ENCODE measurements at places on chromosomes 4 and X.
A peak's percentile ranks its signal among the peaks of the same experiment; 100 is the strongest.

DNA sequence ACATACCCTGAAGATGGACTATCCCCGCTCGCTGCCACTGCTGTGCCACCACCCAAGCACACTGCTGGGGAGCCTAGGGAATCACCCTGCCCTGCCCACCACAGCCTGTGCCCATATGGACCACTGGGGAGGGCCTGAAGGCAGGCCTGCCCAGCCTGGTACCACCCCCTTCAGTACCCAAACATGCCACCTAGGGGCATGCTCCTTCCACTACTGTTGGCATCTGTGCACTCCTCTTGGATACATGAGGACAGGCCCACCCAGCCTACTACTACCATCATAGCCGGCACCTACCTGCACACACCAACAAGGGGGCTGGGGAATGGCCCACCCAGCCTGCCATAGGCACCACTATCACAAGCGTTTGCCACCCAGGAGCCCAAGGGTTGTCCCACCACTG, 30.1 kb upstream of the PRDX4 start:
- DNase-seq, result no peak

DNA sequence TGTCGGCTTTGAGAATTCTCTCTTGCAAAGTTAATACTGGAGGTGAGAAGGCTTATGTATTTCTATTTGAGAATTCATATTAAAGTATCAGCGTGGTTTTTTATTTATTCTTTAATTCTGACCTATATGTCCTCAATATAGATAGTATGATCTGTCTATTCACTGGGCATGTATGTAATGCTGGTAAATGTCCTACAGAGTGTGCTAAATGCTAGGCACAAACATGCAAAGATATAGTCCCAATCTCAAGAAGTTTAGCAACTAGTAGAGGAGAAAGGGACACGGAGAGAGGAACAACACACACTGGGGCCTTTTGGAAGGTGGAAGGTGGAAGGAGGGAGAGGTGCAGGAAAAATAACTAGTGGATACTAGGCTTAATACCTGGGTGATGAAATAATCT, 11.0 kb upstream of the BMPR1B start:
- no peak for DNase-seq

- no peak for DNase-seq
These were observed 30.1 kb downstream of the RASSF6 start for GRCh38 chr4:73589887-73590801.

DNA sequence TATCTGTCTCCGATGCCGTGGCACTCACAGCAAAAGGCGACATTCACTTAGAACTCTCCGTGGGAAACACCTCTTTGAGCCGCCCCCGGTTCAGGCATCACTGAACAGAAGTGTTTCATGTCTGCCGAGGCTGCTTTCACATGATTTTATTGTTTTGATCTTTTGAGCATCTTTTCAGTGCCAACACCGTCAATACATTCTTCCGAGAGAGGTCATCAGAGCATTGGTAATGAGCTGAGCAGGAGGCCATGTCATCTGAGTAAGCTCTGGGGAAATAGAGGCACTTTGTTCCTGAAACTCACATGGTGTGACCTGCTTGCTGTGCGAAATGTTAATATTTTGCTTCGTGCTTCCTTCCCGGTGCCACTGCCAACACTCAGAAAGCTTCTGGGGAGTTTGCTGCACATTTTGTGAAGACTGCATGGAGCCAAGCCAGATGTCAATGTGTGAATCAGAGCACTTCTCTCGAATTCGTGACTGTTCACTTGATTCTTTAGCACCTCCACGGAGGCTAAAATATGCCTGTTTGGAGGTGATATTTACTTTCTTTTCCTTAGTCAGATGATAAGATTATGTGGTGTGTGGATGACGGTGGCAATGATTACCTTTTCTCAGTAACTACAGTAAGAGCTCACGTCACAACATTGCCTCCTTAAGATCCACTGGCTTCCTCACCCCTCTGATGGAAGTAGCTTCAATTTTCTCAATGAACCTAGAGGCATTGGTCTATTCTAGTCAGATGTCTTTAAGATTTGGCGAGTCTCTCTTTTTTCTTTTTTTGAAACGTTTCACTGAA, 222.3 kb upstream of the HS3ST1 start:
- DNase-seq, result no peak

DNA sequence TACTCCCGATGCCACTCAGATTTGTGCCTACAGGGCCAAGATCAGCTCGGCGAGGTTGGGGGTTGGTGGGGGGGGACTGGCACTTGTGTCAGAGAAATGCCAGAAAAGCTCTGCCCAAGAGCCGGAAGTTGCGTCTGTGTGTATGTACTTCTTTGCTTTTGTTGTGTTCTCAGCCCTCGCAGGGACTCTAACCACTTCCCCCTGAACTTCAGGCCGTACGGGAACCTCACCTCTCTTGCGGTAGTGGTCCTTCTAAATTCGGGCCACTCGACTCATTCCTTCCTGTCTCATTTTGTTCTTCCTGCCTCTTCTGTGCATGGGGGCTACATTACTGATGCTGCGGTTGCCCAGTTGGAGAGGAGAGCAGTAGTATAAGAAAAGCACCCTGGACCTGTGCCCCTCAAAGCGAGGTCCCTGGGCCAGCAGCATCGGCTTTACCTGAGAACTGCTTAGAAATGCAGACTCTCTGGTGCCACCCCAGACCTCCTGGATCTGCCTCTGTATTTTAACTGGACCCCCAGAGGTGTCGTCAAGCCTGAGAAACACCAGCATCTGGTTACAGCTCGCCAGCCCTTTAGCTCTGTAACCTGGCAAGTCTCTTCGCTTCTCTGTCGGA, 146.3 kb upstream of the RPS6KA3 start:
- peak; percentile 62 for DNase-seq

- no peak for DNase-seq
These were observed 39.4 kb downstream of the MGST2 start for GRCh38 chr4:139704915-139705485.

GRCh38 chr4:176540814-176541213, 221.0 kb downstream of the SPCS3 start:
- no peak for DNase-seq

DNA sequence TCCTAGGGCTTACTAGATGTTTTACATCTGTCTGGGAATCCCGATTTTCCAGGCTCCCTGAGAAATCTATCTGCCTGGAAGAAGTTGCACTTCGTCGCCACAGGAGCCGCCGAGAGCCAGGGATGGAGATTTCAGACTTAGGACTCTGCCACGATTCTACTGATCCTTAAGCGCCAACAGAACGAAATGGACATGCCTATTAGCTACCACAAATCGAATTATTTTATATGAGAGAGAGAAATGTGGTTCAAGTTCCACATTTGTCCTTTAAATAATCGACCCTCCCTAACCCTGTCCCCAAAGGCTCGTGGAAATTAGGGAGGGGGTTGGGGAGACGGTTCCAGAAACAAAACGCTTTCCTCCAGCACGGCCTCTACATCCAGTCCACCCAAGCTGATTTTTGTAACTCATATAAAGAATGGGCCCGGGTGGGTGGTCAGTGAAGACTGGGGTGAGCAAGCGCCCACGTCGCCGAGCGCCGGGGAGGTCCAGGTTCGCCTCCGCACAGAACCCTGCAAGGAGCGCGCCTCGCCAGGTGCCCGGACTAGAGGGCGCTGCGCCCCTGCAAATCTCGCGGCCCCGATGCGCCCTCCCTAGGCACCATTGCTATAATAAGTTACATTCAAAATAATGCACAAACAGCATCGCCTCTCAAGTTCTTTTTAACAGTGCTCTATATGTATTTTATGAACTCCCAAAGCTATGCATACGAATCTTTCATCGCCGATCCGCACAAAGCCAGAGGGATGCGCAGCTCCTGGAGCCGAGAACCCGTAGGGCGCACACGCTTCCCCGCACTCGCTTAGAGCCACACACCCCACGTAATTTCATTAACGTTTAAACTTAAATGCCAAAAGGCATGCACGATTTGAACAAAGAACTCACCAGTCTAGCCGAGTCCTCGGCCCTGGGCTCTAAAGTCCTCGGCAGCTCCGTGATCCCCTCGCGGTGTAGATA, 2.1 kb upstream of the FAT1 start:
- no peak for DNase-seq

DNA sequence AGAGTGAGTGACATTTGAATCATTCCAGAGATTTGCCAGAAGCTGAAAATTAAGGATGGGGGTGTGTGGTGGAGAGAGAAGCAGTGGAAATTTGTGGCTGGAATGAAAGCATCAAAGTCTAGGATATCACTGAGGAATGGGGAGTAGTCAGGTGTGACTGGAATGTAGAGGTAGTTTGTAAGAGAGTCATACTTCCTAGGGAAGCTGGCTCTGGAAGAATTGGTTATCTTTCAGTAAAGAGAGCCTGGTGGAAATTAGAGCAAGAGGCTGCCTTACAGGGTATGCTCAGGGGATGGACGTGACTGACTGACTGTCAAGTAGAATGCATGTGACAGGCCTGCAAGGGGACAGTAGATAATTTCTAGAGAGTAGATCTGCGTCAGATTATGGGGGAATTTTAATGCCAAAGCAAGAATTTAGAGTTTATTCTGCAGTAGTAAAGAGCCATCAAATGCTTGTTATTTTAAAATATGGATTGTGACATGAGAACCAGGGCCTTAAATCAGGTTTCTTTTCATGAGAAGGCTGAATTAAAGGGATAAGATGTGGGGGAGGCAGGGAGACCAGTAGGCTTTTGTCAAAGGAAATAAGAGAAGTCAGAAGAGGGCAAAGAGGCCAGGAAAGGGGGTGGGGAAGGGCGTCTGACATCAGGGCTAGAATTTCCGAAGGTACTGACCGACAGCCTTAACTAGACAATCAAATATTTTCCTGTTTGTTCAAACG, 109.9 kb downstream of the AFF1 start:
- DNase-seq, result no peak
